ENCODE measurements at places on chromosomes 3 and 15.

GRCh38 chr3:47741925-47742324, 39.8 kb downstream of the SMARCC1 start:
- no peak for DNase-seq

GRCh38 chr15:40937762-40938535, 8.8 kb downstream of the DLL4 start:
- DNase-seq, result no peak

DNA sequence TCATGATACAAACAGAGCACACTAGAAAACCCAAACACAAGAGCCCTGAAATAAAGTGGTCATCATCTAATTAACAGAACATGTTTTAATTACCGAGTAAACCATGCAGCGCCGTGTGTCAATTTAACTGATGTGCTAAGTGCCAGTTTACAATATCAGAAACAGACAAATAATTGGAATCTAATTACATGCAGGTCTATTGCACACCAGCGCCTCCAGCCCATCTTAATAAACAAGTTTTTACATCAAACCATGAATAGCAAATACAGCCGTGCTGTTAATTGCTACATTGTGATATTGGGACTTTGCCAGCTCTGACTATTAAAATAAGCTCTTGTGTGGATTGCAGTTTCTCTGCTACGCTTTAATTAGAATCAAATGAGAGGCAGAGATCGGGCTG, 510.2 kb upstream of the MDFIC2 start:
- no peak for DNase-seq

GRCh38 chr3:143720381-143720780, 127.9 kb downstream of the SLC9A9 start:
- no peak for DNase-seq

All from memory B cell (primary cell).